IMR-90 (cell line): ENCODE measurements at places on chromosomes 3 and 15. TPM values are rescaled to one million over a fixed set of nuclear protein-coding genes. Genes with fewer than 3 reads are reported as not detected.

GRCh38 chr3:189626286-189626685 lies 4.9 kb upstream of the TP63 start:
- no peak for DNase-seq

DUOXA2 gene
- not detected in 2 replicates for total RNA-seq

DNA sequence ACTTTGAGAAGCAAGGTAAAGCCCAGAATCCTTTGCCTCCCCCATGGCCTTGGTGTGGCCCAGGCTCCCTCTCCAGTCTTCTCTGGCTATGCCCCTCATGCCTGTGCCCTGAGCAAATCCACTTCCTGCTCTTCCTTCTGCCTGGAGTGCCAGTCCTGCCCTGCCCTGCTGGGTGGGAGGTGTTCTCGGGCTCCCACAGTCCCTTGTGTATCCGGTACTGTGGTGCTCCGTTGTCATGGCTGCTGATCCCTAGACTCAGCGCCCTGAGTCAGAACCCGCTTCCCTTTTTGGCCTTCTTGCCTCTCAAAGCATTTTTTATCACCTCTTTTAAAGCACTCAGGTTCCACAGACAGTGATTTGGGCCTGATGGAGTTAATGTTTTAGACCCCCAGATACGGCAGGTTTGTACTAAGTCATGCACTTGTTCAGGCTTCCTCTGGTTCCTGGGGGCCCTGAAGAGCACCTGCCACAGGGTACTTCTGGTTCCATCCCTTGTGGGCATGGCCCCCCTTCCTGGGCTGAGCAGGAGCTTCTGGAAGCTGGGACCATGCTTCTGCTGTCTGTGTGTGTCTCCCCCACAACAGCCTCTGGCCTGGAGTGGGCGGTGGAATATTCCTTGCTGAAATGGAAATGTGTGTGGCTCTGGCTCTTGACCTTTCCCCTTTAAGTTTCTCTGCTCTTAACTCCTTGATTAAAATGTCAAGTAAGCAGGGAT lies 29.6 kb upstream of the ADAMTS7 start:
- no peak for DNase-seq

GRCh38 chr3:174168026-174168425 lies 691.1 kb upstream of the NAALADL2 start:
- no peak for DNase-seq

- DNase-seq = peak; percentile 7
Observed at GRCh38 chr15:91099995-91100813, at the start of gene SV2B. SV2B (plus strand) TSS chr15:91100257; CDS start chr15:91226264, 126,007 bp downstream.

ROPN1B gene
- not detected in 2 replicates for total RNA-seq

DNA sequence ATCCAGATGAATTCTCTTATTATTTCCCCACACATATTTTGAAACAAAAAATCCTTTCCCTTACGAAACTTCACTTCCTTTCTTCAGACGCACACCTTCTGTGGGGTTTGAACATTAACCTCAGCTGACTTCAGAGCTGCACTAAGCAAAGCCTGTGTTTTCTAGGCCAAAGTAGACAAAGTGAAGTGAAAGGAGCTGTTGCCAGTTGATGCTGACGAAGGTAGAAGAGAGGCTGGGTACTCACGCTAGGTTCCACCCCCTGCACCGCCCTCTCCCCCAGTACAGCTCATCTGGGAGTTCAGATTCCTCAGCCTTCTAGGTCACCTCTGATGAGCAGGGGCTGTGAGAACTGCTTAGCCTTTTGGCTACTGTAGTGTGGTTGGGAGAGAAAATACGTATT lies 24.1 kb downstream of the DUT start:
- DNase-seq = peak; percentile 45
